Heart right ventricle (tissue), 16 donors: ENCODE measurements at places on chromosomes 5 and 9. TPM values are rescaled to one million over a fixed set of nuclear protein-coding genes. Genes with fewer than 3 reads are reported as not detected.

DNA sequence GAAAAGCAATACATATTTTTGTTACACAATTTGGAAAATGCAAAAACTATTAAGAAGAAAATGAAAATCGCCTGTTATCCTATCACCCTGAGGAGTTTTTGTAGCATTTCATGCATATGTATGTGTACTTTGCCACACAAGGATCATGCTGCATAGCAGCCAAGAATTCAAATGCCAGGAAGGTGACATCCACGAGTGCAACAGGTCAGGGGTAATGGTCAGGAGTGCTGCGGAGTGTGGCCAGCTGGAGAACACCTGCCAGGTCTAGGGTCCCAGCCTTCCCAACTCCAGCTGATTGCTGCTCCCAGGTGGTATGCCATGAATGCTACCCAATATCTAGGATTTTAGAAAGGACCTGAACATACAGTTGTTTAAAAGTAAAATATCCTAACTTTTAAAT is 617.1 kb downstream of the PRELID2 start:
- no peak for DNase-seq

DNA sequence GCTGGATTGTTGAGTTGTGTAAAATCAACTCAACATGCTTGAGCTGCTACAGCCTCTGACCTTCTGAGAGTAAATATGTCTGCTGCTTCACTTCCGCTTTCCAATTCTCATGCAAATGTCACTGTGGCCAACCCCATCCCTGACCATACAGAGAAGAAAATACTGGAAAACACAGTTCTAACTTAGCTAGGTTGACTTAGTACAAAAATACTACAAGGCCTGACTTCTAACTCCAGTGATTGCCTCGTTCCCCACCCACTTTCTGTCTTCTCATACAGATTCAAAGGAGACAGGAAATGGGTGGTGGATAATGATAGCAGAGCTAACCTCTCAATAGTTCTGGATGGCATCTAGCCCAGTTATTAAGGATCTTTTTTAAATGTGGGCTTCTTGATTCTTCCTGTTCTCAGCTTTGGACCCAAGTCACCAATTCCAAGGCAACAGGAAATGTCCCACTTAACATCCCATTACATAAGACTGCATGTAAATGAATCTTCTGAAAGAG is 226.6 kb upstream of the SLC24A2 start:
- no peak for DNase-seq

- no peak for DNase-seq
These were observed at the start of gene OR2K2 for GRCh38 chr9:111330124-111330523. OR2K2 (minus strand) TSS chr9:111330224; CDS start chr9:111328433, 1,791 bp downstream.

DNA sequence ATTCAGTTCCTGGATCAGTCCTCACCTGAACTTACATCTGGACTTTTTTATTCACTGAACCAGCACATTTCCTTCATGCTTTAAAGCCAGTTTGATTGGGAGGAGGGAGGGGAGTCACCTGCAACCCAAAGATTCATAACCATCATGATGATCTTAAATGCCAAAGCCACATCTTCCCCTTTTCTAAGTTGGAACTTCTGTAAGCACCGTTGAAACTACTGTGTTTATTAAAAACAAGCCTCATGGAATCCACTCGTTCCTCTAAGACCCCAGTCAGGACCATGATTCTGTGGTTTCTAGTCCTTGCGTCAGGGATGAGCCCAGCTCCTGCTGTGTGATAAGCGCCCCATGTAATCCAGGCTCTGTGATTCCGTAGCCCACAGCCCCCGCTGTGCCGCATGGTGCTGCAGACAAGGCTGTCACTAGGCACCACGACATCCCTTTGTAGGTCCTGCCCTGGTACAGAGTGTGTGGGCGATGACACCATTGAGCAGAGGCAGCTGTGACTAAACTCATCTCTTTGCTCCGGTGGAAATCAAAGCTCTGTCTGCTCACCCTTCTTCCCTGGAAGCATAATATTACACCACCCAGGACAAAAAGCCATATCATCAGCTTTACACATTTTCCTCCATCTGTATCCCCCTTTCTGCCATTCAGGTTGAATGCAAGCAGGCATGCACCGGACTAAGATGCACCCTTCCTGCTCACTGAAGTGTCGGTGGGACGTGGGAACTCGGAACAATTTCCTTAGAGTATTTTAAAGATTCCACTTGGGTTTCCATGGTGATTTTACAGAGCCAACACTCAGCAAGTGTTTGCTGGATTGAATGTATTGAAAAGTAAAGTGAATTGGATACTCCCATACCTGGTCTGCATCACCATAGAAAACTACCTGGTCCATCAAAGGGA is 132.0 kb upstream of the FSTL4 start:
- DNase-seq: no peak

Gene GCNT1
- 1.5 TPM for polyA plus RNA-seq

Gene OTP
- polyA plus RNA-seq: not detected
